ENCODE measurements at places on chromosomes 4 and X.

GRCh38 chrX:30141966-30142365, 73.4 kb upstream of the MAGEB2 start:
- no peak for DNase-seq

GRCh38 chrX:110181459-110182137, 136.3 kb downstream of the AMMECR1 start:
- no peak for DNase-seq

GRCh38 chr4:173091362-173091761, 77.2 kb upstream of the GALNT7 start:
- no peak for DNase-seq

- DNase-seq = no peak
Measured at GRCh38 chr4:158347556-158347955, 137.3 kb downstream of the TMEM144 start.

GRCh38 chr4:38889143-38889542, 21.5 kb downstream of the FAM114A1 start:
- no peak for DNase-seq

- no peak for DNase-seq
Measured at GRCh38 chr4:182451441-182451840, 208.2 kb downstream of the TENM3 start.

DNA sequence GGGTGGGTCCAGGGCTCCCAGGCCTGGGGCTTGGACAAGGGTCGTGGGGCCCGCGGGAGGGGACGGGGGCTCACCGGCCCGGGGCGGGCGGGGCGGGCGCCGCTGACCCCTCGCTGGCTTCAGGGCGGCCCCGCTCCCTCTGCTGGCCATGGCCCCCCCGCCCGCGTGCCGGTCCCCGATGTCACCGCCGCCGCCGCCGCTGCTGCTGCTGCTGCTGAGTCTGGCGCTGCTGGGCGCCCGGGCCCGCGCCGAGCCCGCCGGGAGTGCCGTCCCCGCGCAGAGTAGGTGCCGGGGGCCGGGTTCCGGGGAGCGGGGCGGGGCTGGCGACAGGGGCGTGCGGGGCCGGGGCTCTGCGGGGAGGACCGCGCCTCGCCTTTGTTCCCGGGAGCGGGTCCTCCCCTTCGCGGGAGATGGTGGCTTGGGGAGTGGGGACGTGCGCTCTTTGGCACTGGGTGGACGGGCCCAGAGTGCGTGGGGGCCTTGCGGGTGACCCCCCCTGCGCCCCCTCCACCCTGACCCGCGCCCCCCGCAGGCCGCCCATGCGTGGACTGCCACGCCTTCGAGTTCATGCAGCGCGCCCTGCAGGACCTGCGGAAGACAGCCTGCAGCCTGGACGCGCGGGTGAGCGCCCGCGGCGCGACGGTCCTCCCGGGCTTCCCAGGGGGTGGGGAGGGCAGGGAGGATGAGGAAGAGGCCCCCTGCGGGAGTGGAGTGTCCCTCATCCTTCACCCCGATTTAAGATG, 16.8 kb upstream of the NAT8L start:
- no peak for DNase-seq

DNA sequence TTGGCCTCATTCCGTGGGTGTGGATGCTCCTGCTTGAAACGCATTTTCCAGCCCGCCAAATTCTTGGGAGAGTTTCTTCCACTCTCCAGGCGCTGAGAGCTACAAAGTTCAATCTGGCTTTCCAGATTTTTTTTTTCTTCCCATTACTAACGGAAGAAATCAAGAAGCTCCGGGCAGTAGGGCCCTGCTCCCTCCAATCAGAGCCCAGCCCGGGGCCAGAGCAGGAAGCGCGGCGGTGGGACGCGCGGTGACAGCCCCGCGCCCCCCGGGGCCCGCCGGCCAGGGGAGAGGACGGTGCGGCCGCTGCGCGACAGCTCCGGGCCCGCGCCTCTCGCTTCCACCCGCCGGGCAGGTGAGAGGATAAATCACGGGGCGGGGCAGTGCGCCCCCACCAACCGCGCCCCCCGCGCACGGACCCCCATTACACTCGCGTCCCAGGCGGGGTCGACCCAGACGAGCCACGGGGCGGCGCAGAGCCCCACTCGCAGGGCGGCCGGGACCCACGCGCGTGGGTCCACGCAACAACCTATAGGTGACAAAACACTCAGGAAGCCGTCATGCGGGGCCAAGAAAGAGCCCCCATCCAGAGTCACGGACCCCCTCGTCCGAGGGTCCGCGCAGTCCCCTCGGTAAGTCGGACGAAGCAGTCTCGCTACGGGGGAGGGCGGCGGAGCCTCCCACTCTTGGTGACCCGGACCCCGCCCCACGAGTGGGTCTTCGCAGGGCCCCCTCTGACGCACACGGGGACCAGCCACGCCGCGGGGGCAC, 868 bp downstream of the AFAP1 start:
- no peak for DNase-seq

DNA sequence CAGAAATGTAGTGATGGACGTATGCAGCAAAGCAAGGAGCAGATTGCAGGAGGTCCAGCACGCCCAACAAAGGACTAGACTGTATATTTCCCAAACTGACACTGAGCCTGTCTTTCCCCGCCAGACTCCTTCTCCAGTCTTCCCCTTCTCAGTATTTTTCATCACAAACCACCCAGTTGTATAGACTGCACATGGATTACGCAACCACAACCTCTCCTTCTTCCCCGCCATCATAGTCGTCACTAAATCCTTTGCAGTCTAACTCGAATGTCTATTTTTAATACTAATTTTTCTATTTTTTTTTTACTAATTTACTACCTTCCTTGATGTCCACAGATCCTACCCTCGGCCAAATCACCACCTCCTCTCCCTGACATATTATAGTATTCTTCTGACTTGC, 105.4 kb downstream of the MTNR1A start:
- DNase-seq = no peak

DNA sequence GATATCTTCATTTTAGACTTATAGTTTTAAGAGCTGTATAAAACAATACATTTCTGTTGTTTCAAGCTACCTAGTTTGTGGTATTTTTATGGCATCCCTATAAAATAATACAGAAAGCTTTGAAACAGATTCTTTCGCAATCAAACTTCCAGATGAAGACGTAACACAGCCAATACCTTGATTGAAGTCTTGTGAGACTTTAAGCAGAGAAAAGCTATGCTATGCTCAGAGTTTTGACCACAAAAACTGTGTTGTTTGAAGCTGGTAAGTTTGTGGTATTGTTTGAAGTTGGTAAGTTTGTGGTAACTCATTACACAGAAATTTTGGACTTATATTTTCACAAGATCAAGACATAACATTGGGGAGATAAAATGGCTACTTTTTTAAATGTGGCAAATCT, 201.8 kb upstream of the UGT8 start:
- DNase-seq = no peak

- no peak for DNase-seq
Measured at GRCh38 chrX:110504947-110505346, 146.3 kb downstream of the RTL9 start.

- no peak for DNase-seq
Measured at GRCh38 chr4:114251020-114251419, 271.6 kb upstream of the ARSJ start.

- DNase-seq = no peak
Measured at GRCh38 chrX:13570261-13570605, 832 bp downstream of the EGFL6 start.

DNA sequence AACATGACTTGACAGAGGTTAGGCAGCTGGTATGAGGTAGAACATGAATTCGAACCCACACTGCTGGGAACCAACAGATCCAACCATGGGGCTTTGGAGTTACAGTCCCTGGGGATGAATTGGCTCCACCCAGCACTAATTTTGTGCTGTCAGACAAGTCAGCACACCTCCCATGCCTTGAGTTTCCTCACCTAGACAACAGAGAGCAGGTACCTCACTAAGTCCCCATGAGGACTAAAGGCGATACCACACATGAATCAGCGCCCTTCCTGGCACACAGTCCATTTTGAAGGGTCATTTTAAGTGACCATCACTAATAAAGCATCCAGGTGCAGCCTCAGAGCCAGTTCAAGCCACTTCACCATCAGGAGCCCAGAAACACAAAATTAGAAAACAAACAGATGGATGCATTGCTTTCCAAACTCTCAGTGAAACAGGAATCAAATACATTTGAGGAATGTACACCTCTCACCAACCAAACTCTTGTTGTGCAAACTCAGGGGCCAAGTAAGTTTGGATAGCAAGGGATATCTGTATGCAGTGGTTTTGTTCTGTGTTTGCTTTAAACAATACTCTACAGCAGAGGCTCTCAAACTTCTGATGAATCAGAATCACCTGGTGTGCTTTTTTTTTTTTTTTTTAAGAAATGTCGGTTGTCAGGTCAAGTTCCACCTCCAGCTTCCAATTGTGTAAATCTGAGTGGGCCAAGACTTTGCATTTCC, 10.1 kb downstream of the IDS start:
- DNase-seq = no peak

DNA sequence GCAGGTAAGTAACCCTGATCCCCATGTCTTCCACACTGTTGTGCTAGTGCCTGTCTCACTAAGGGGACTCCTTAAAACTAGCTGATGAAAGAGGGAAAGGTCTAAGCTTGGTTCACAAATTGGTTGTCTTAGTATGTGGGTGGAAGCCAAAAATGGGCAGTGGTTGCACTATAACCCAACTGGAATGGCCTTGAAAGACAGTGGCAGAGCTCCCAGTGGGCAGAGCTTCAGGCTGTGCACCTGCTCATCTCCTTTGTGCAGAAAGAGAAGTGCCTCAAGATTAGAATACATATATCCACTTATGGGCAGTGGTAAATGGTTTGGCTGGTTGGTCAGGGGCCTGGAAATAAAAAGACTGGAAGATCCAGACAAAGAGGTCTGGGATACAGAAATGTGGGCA, 7.2 kb downstream of the SYN1 start:
- no peak for DNase-seq

DNA sequence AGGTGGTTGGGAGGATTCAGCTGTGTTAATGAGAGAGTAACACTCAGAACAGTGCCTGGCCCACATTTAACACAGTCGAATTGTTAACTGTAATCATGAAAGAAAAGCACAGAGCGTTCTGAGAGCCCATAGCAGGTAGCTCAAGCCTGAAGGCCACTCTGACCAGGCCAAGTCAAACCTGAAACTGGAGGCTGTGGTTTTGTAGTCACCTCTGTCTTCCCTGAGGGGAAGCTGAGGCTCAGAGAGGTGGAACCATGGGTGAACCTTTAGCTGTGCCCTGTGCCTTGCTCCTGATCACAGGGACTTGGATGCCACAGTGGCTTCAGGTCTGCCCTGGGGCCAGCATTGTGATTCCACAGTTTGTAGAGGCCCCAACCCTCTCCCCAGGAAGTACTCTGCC, 16.6 kb upstream of the UBA1 start:
- DNase-seq = no peak

GRCh38 chrX:71167031-71167781, 22.6 kb downstream of the NLGN3 start:
- DNase-seq = no peak

GRCh38 chr4:140388015-140388414, 14.6 kb downstream of the SCOC start:
- no peak for DNase-seq

GRCh38 chrX:78746496-78746895, 1.0 kb upstream of the LPAR4 start:
- no peak for DNase-seq

DNA sequence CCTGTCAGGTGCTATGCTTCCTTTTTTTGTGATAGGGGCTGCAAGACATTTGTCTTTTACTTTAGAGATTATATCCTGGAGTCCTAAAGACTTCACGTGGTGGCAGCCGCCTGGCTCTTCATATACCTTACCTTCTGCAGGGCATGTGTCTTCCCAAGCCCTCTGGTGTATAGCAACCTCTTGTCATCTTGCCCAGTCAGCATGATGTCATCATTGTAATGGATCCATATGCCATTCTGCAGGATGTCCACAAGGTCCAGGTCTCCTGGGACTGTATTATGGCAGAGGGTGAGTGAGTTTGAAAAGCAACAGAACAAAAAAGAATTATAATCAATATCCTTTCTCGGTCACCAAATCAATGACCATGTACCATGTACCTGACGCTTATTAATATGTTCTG, 82.2 kb upstream of the SCOC start:
- no peak for DNase-seq

- DNase-seq = no peak
Measured at GRCh38 chr4:88765729-88766128, 68.1 kb upstream of the NAP1L5 start.

DNA sequence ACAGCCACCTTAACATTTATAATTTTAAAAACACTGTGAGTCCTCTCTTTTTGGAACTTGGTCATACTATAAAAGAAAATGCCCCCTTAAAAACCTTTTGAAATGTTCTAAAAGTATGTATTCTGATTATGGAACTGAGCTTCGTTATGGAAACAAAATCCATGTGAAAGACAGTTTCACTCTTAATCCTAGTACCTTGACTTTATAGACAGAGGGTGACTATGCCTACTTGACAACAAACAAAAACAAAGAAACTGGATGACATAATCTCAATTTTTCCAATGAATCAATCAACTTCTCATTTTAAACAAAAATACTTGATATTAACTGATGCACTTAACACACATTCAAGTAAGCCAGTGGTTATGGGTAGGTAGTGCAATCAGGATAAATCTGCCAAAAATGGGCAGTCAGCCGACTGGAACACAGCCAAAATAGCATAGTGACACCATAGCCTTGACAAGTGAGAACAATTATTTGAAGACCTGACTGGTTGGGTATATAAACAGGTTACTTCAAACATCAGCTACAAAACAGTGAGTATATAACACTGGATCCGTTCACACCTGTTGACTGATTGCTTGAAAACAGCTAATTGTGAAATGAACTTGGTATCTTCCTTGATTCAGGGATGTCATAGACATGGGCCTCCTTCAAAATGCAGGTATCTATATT, 265.5 kb downstream of the PPP3CA start:
- DNase-seq = no peak

DNA sequence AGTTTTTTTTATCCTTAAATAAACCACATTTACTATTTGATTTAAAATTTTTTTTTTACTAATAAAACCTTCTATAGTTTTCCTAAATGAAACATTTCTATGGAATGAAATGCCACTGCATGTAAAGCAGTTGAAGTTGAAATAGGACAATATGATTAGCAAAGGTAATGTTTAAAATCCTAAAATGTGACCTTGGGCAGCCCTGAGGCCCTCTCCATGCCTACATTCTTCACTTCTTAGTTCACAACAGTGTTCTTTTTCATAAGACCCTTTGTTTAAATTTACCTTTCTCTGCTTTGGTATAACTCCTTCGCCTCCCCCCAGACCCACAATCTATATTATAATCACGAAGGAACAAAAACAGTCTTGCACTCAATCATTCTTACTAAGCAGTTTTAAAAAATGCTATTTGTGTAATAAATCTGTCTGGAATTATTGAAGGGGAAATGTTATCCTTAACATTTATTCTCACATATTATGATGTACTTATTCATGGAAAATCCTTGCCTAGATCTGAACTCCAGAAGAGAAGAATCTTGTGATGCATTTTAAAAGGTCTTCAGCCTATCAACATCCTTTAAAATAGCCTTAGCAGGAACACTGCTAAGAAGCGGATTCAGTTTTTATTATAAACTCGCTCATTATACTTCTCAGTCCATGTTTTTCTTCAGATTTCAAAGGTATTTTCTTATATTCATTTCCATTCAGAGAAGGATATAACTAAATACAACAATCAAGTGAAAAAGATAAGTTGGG, 124.6 kb upstream of the NAP1L5 start:
- DNase-seq = no peak

GRCh38 chr4:54941994-54942552, 183.3 kb downstream of the KDR start:
- DNase-seq = no peak

- DNase-seq = no peak
Measured at GRCh38 chr4:126778348-126778747, 854.4 kb upstream of the INTU start.

All from activated CD8-positive, alpha-beta memory T cell treated with anti-CD3 and anti-CD28 coated beads for 1 hour (primary cell).